ENCODE measurements at places on chromosomes 1 and 21.

GRCh38 chr1:149844101-149844500 is 55.3 kb upstream of the BOLA1 start:
- no peak for DNase-seq

DNA sequence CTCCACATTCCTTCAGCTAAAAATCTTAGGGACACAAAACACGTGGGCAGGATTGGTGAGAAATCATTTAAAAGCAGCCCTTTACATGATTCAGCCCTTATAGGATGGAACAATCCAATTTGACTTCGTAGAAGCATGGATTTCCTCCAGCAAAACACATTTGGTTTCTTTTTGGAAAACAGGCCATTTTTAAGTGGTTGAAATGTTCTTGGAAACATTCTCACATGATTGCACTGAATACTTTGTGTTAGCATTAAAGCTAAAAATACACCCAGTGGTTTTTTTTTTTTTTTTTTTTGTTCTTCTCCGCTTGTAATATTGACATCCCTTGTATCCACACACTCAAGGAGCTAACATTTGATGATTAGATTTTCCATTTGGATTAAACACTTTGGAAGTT is 42.1 kb upstream of the ABCG1 start:
- no peak for DNase-seq

DNA sequence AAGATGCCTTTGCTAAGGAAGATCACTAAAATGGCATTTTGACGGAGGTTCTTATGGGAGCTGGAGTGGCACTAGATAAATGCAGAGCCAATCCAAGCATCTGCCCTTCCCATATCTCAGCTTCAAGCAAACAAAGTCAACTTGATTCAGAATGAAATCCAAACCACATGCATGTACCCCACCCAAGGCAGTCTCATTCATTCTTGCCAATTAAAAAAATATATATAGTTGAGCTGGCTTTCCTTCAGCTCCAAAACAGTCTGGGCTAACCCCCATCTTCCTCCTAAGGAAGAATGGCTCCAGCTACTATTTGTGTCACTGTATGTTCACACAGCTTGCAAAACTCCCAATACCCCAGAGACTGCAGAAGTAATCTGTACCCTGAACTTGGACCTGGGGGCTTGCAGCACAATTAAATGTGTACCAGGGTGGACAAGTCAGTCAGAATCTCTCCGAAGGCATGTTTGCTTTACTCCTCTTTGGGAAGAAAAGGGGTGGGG is 35.4 kb downstream of the GPR3 start:
- DNase-seq: no peak

GRCh38 chr21:33419538-33420123 is 16.4 kb downstream of the IFNGR2 start:
- no peak for DNase-seq

DNA sequence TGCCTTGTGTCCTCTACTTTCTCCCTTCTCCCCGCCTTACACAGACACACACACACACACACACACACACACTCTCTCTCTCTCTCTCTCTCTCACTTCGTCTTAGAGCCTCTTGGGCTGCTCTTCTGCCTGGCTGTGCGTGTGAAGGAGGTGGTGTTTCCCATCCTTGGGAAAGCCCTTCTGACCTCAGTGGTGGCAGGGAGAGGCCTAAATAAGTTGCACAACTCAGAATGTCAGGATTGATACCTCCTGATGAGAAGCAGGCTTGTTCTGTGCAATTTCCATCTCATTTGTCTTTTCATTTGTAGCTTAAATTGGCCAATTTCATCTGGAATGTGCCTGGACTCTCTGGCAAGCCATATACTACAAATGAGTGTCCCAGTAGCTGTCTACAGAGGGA is 25.0 kb downstream of the LRRN2 start:
- no peak for DNase-seq

GRCh38 chr1:172930142-172930541 is 120.6 kb downstream of the TNFSF18 start:
- no peak for DNase-seq

- no peak for DNase-seq
Measured at GRCh38 chr1:6223617-6224016, 12.1 kb downstream of the ICMT start.

- no peak for DNase-seq
Measured at GRCh38 chr1:6602669-6603237, at the start of gene KLHL21. KLHL21 (minus strand) TSS chr1:6602869; CDS start chr1:6602817, 52 bp downstream.

GRCh38 chr1:156104065-156104810 is 10.3 kb upstream of the LMNA start:
- peak; percentile 80 for DNase-seq

DNA sequence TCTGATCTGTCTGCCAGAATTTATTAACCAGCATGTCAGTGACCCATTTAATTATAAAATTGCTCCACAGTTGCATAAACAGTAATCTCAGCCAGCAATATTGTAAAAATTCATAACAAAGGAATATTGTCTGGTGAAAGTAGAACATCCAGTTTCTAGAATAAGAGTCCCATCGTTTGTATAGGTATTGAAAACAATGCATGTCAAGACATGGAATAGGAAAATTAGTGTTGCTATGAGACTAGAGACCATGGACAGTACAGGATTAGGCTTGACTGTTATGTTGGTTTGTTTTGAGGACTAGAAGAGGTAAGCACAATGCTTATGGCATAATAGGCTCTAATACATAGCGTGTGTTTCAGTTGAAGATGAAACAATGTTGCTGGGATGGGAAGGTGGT is 37.1 kb downstream of the ATF6 start:
- DNase-seq: no peak

GRCh38 chr1:19067912-19068638 is 111.6 kb upstream of the IFFO2 start:
- no peak for DNase-seq

- no peak for DNase-seq
Measured at GRCh38 chr1:12622506-12622905, 4.5 kb upstream of the DHRS3 start.

DNA sequence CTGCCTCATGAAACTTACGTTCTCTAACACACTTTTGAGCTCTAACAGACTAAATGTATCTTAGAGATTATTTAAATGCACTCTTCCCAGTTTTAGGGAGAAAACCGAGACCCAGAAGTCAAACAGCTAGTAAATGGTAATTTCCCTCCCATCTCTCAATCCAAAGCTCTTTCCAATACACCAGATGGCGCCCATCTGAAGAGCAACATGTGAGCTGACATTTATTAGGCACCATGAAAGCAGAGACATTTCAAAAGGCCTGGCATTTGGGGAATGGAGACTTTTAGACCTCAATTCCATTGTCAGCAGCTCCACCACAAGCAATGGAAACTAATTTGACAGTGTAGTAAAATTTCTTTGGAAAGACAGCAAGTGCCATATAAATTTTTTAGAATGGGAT is 191.4 kb downstream of the DAB1 start:
- DNase-seq: no peak

DNA sequence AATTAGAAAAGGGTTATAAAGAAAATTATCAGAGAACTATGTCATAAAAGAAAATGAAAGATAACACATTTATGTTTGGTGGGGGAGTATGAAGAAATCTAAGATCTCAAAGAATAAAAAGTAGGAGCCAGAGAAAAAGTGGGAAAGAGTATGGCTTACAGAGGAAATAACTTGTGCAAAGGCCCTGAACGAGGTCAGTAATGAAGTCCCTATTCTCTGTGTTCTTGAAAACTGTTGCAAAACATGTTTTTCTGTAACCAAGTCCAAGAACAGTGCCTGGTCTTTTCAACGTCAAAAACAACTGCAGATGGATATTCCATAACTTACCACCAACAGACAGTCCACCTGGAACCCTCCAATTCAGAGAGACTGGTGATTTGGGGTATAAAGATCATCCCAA is 188.1 kb downstream of the NEGR1 start:
- DNase-seq: no peak
